ENCODE measurements at places on chromosomes 4 and X. TPM values are rescaled to one million over a fixed set of nuclear protein-coding genes. Genes with fewer than 3 reads are reported as not detected.

HSFX2 gene
- total RNA-seq: 0.13 TPM

STARD8 gene
- 1.8 TPM for total RNA-seq

TCEAL2 gene
- not detected for total RNA-seq

MMRN1 gene
- not detected for total RNA-seq

CCDC110 gene
- not detected for total RNA-seq

RBMXL3 gene
- total RNA-seq: not detected

PDCL2 gene
- total RNA-seq: not detected

NUDT11 gene
- 3.3 TPM for total RNA-seq

PLRG1 gene
- 60.6 TPM for total RNA-seq

NUP62CL gene
- 16.3 TPM for total RNA-seq

NEUROG2 gene
- not detected for total RNA-seq

WWC2 gene
- 15.7 TPM for total RNA-seq

SMPX gene
- not detected for total RNA-seq

BMPR1B gene
- total RNA-seq: 7.6 TPM

CENPE gene
- 8.6 TPM for total RNA-seq

MAGEA11 gene
- total RNA-seq: not detected

MAP3K15 gene
- total RNA-seq: 1.7 TPM

MAGEB1 gene
- not detected for total RNA-seq

TXK gene
- total RNA-seq: 0.20 TPM

GNPDA2 gene
- 6.3 TPM for total RNA-seq

PPEF2 gene
- 0.46 TPM for total RNA-seq

RGN gene
- total RNA-seq: not detected

ALB gene
- 0.06 TPM for total RNA-seq

ETDB gene
- not detected for total RNA-seq

CLCN5 gene
- 3.2 TPM for total RNA-seq

INTU gene
- total RNA-seq: 2.3 TPM

Measured in A549 treated with RU486 at 1 μM for 4 hours (cell line).